Inflammatory macrophage (primary cell): ENCODE measurements at places on chromosomes 2 and 18.
A peak's percentile ranks its signal among the peaks of the same experiment; 100 is the strongest.

DNA sequence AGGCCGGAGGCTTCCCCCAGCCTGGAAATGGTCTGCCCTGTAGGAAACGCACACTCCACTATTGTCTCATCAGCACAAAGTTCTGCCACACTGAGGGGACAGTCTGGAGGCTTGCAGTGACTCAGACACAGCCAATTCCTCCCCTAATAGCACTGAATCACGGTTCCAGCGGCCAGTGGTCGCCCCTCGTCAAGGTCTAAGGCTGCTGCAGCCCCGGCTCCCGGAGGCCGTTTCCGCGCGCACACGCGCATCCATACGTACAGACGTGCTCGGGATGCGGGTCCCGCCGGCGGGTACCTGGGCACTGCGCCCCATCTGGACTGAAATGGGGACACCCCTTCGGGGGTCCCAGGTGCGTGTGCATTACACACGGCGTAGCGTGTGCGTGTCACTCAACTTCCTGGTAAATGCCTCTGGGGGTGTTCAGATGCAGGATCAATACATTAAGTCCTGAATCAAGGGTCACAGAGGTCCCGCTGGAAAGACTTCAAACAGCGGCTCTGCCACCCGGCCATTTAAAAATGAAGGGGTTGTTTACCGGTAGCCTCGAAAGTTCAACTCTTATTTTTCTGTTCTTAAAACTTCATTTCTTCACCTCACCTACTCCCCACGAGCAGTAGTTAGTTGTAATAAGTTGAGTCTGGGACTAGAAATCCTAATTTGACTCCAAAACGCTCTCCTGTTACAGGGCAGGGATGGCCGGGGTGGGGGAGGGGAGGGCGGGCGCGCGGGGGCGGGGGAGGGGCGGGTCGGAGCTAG is 572 bp upstream of the ZNF516 start:
- peak; percentile 67 for DNase-seq

DNA sequence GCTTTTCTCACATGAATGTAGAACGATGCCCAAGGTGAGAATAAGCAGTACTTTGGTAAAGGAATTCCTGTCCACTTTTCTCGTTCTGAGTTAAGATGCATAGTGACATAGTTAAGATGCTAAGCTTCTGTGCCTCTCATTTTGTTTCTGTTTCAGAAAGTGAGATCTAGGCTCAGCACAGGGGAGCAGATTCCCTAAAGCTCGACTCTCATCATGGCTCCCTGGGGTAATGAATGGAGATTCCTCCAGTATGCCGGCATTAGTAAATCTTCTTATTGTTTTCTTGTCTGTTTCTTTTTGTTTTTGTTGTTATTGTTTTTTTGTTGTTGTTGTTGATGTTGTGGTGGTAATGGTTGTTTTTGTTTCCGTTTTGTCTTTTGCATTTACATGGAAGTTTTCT is 225.4 kb downstream of the LRRTM4 start:
- DNase-seq: no peak

- DNase-seq: no peak
Measured at GRCh38 chr2:55439101-55439397, 19.4 kb upstream of the CCDC88A start.

GRCh38 chr18:34880882-34881834 is 160.1 kb upstream of the MAPRE2 start:
- no peak for DNase-seq

DNA sequence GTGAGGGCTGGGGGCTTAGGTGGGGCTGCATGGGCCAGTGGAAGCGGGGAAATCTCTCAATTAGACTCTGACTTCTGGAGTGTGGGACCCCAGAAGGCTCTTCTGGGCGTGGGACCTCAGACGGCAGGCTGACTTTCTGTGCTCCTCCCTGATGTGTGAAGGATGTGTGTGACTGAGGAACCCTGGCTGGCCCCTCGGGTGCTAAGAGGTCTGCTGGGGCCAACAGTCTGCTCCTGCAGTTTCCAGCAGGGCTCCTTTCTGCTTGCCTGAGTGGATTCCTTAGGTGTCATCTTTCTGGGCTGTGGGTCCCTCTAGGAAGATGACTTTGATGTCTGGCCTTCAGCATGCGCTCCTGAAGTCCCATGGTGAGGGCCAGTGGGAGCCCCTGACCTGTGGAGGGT is 167.5 kb downstream of the DYSF start:
- no peak for DNase-seq

- no peak for DNase-seq
Measured at GRCh38 chr2:165839610-165840009, 45.6 kb upstream of the GALNT3 start.

- DNase-seq: peak; percentile 22
Measured at GRCh38 chr2:108534584-108535356, 500 bp downstream of the LIMS1 start.

DNA sequence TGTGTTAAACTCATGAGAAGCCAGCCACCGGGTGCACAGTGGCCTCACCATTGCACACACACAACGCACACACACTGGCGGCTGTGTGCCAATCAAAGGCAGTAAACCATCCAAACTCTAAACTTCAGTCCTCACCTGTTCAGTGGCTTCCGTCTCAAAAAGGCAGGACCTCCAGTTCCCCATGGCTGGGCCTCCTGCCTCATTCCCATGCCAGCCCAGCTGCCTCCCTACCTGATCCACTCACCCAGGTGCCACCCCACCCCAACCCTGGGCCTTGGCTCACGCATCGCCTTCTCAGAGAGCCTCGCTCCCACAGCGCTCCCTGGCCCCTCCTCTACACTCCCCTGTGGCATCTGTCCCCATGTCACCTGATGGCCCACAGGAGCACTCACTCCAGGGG is 190.9 kb downstream of the EIPR1 start:
- DNase-seq: no peak

DNA sequence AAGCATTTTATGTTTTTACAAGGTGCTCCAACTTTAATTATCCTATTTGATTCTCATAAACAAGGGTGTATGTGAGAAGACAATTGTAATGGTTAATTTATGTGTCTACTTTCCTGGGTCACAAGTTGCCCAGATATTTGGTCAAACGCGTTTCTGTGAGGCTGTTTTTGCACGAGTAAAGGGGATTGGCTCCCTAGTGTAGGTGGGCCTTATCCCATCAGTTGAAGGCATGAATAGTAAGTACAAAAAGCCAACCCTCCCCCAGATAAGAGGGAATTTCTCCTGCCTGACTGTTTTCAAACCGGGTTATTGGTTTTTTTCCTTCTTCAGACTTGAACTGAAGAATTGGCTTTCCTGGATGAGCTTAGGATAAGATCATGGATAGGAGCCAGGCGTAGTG is 224.0 kb upstream of the NCKAP5 start:
- DNase-seq: no peak

- DNase-seq: no peak
Measured at GRCh38 chr2:102736110-102736409, 25.8 kb upstream of the TMEM182 start.

GRCh38 chr2:40507432-40507831 is 55.5 kb upstream of the SLC8A1 start:
- no peak for DNase-seq

GRCh38 chr18:8615397-8616027 is 6.3 kb downstream of the RAB12 start:
- DNase-seq: peak; percentile 81

- DNase-seq: peak; percentile 83
Measured at GRCh38 chr2:3236300-3237045, 141.1 kb downstream of the EIPR1 start.

DNA sequence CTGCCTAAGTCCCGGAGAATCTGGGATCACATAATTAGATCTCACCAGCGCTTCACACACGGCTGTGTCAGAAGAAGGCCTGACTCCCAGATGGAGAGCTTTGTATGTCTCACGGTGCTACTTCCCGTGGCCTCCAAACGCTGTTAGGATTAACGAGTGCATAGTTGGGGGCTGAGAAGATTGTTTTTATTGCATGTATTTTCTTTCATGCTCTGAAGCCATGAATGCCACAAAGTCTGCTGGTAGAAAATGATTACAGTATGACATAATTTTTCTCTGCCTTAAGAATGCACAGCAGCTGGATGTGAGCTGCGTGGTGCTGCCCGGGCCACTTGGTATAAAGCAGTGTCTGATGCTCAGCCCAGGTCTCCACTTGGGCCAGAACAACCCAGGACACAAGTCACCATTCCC is 166.5 kb downstream of the SEPTIN10 start:
- no peak for DNase-seq

GRCh38 chr18:63253014-63253413 is 66.6 kb downstream of the BCL2 start:
- DNase-seq: no peak

- DNase-seq: no peak
Measured at GRCh38 chr18:27750014-27750413, 426.9 kb downstream of the CDH2 start.

GRCh38 chr18:79949697-79950487 is 1.6 kb downstream of the SLC66A2 start:
- DNase-seq: peak; percentile 89

- DNase-seq: peak; percentile 86
Measured at GRCh38 chr2:47300609-47301276, 102.2 kb upstream of the MSH2 start.

- no peak for DNase-seq
Measured at GRCh38 chr2:72678024-72678423, 147.8 kb downstream of the EXOC6B start.

DNA sequence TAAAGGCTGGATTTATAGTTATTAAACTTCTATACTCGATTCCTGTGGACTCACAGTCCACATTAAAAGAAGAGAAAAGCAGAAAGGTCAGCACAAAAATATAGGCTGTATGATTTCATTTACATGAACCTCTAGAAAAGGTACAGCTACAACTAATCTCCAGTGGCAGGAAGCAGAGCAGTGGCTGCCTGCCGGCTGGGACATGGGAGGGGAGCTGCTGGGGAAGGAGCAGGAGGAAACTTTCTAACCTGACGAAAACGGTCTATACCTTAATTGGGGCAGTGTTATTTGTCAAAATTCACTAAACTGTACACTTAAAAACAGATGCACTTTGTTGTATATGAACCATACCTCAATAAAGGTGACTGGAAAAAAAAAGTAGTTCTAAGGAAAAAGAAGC is 26.7 kb downstream of the KCTD1 start:
- no peak for DNase-seq

DNA sequence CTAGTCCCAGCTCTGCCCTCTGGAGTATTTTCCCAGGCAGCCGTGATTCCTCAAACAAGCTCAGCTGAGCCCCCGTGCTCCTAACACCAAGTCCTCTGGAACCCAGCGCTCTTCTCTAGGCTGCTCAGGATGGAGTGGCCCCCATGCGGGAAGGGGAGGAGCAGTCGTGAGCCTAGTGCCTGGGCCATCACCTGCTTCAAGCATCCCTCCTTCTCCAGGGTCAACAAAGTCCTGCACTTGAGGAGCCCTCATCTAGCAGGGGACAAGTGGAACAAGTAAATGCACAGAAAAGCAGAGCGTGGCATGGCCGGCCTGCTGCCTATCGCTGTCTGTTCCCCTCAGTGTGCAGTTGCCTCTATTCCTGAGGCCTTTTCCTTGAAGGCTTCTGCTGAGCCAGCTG is 168.6 kb downstream of the INHBB start:
- no peak for DNase-seq

DNA sequence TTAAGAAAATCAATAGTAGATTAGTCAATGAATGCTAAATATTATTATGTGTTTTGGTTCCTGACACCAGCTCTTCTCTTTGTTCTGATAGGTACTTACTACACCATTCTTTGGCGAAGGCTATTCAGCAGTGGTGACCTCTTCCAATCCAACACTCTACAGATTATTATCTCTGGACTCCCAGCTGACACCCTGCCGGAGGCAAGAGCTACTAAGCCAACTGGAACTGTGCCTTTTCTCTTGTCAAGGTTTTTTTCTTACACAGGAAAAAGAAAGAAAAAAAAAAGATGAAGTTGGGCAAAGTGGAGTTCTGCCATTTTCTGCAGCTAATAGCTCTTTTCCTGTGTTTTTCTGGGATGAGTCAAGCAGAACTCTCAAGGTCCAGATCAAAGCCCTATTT is 11.7 kb downstream of the CDH7 start:
- no peak for DNase-seq

DNA sequence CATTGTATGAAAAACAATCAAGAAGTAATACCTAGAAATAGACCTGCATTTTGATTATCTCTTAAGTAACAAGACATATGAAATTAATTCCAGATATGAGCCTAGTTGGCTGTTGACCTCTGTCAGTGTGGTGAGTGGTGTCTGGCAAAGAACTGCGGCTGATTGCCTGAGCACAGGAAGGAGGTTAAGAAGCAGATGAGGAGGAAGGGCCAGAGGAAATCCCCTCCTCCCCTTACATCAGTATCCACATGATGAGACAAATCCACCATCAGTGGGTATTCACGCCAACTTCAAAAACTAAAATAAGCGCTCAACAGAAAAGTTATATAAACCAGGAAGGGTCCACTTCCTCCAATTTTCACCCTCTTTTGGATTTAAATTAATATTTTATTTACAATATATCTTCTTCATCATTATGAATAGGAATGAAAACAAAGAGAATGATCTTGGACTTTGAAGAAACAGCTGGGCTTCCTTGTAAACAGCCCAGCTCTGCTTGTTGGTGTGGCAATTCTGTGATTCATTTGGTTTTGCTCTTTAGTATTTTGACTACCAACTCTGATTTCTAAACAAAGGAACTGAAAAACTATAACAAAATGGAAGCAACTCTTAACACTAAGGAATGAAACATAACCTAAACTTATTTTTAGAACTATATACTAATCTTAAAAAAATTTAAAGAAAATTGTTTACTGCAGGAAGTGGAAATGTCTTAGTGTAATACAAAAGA is 27.3 kb downstream of the RFTN2 start:
- DNase-seq: no peak

- DNase-seq: peak; percentile 27
Measured at GRCh38 chr2:202032846-202033316, 774 bp upstream of the FZD7 start.

- peak; percentile 52 for DNase-seq
Measured at GRCh38 chr2:98086491-98087446, at the start of gene VWA3B. Gene VWA3B (plus strand): TSS chr2:98087167. CDS start chr2:98093093, 5,926 bp downstream.

DNA sequence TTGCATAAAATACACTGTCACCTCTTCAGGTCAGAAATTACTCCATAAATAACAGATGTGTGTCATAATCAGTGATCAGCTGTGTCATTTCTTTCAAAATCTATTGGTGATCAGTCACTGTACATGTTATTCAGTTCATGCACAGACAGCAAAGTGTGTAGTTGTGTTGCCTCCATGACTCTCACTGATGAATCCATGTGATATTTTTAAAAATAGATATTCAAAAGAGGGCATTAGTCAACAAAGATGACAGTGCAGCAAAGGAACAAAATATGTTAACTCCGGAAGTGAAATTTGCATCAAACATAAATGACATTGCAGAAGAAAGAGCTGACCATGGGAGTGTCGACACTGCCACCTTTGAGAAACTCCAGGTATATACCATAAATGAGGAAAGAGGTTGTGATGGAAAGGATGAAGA is 17.1 kb upstream of the MCM6 start:
- DNase-seq: peak; percentile 53

GRCh38 chr2:238602223-238602960 is 175.7 kb downstream of the ASB1 start:
- DNase-seq: no peak

- DNase-seq: no peak
Measured at GRCh38 chr18:54712758-54713157, 115.5 kb upstream of the RAB27B start.

DNA sequence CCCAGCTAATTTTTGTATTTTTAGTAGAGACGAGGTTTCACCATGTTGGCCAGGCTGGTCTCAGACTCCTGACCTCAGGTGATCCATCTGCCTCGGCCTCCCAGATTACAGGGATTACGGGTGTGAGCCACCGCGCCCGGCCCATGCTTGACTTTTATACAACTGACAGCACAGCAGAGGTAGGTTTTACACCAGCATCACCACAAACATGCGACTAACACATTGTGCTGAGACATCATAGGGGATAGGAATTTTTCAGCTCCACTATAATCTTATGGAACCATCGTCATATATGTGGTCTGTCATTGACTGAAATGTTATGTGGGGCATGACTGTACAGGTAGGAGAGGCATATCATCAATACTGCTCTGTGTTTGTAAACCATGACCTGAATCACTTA is 122.1 kb downstream of the THADA start:
- DNase-seq: no peak
